ENCODE measurements at places on chromosomes 11 and 22.
A peak's percentile ranks its signal among the peaks of the same experiment; 100 is the strongest.

GRCh38 chr11:31913985-31914384, 102.9 kb upstream of the PAX6 start:
- no peak for DNase-seq

GRCh38 chr22:17496841-17497240, 66.5 kb upstream of the SLC25A18 start:
- DNase-seq, result no peak

DNA sequence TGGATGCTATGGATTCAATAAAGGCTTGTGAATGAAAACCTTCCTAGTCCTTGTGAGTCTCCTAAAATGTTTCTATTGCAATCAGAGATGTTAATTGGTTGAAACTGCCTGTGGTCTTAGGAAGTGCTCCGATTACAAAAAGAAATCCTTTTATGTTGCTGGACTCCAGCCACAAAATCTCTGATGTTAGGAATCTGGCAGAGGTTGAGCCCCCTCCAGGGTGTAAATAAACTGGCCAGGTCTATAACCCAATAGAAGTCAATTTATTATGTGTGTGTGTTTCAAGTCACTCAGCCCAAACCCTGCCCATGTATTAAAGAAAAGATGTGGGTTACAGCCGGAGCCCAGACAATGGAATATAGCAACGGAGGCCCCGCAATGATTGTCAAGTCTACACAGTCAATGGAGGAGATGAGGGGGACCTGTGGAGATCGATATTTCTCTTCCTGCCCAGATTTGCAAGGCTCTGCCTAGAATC, 218.1 kb upstream of the SORL1-AS1 start:
- DNase-seq, result no peak

- DNase-seq, result no peak
Observed at GRCh38 chr11:65849771-65850216, 8.2 kb downstream of the CFL1 start.

- DNase-seq, result no peak
Observed at GRCh38 chr22:40635940-40636379, 559 bp downstream of the MRTFA start.

DNA sequence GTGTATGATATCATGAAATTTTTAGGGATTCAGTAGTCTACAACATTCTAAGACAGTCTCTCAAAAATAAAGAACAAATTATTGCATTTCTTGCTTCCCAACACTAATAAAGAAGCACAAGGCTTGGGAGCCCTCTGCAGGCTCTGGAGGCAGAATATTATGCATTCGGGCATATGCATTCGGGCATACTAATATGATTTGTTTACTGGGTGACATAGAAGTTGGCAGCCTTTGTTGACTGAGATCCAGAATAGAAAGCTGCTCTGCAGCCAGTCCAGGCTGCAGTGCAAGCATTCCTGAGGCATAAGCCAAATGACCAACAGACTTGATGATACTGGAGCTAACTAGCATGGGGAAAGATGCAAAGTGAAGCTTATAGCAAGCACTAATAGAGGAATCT, 945.5 kb downstream of the OPCML start:
- no peak for DNase-seq

DNA sequence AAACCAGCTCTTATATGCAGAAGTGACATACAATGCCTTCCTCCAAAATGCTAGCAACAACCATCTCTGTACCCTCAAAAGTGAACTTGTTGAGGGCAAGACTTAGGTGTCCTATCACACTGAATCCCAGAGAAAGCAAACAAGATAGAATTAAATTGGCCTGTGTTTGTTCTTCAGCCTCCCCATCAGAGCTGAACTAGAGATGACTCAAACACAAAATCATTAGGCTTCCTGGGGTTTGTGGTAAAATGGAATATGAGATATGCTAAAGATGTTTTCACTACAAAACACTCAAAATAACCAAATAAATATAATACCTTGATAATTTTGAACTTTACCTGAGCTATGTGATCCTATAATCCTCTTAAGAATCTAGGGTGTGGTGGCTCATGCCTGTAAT, 31.6 kb downstream of the ZNF214 start:
- no peak for DNase-seq

- no peak for DNase-seq
Observed at GRCh38 chr11:13222285-13222684, 55.3 kb upstream of the BMAL1 start.

DNA sequence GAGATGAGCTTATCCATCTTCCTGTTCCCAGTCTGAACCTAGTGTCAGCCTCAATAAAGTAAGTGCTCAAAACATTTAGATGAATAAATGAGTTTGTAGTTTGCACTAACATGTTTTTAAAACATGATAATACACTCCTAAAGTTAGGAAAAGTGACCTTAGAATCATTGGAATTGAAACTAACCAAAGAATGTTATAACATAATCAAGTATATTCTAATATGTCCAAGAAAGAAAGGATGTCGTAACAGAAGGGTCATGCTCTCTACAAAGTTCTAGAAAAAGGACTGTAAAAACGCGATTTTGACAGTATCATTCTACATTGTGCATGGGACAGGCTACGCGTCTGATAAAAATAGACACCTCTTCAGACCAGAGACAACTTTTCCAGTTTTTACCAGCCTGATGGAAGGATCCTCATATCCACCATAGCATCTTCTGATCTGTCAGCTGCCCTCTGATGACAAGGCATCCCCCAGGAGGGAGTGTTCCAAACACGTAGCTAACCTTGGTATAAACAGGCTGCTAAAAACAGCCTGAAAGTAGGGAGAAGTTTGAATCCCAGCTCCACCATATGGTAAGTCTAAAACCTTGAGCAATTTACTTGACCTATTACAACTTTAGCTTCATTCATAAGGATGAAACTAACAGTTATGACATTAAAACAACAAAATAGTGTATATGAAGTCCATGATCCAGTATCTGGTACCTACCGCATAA, 30.2 kb downstream of the CLMP start:
- DNase-seq, result no peak

- no peak for DNase-seq
Observed at GRCh38 chr11:74442636-74443035, 24.7 kb downstream of the KCNE3 start.

GRCh38 chr22:18057568-18058209, 20.1 kb upstream of the PEX26 start:
- no peak for DNase-seq

DNA sequence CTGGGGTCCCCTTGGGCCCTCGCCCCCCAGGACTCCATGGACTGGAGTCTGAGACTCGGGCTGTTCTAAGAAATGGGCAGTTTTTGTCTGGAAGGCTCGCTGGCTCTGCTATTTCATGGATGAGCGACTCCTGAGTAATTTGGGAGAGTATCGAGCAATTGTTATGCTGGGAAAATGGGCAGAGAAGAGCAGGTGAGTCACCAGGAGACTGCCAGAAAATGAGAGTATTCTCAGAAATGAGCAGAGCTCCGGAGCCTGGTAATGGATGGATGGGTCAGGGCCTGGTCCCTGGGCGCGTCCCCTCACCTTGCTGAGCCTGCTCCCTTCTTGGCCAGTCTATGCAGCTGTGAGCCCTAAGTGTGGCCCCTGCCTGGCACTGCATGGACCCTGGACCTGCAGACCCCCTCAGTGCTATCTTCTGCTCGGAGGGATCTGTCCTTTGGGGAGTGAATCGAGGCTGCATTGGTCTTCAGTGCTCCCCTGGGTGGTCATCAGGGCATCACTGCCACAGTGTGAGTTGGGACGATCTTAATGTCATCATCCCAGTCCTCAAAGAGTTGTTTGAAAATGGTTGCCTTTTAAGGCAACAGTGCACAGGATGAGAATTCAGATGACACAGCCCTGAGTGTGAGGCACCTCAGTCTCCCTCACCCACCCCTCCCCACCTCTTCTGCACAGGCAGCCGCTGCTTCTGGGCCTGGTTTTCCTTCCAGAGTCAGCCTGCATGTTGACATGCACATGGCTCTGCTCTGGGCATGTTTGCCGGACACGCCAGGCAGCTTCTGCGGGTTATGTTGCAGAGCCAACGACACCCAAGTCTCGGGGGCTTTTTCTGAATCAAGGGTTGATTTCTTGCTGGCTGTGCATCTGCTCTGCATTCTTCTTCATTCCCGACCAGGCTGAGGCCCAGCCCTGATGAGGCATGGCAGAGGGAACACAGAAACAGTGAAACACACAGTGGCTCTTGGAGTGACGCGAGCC, 519.0 kb downstream of the TBC1D22A start:
- no peak for DNase-seq

- DNase-seq, result no peak
Observed at GRCh38 chr11:44613153-44613552, 47.7 kb downstream of the CD82 start.

GRCh38 chr11:34788642-34789041, 127.5 kb downstream of the APIP start:
- no peak for DNase-seq

DNA sequence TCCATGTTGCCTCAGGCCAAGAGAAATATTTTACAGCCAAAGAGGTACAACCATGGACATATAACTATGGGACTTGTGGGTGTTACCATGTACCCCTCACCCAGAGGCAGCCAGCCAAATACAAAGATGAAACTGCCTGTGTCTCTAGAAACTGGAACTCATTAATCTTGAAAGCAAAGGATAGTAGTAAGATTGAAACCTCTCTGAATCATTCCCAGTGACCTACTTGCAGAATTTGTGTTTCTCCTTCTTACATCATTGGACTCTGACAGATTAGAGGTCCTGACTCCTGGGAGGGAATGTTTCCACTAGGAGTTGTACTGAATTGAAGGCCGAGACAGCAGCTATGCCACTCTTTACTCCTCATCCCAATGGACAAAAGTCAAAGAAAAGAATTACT, 257.4 kb upstream of the UBASH3B start:
- no peak for DNase-seq

DNA sequence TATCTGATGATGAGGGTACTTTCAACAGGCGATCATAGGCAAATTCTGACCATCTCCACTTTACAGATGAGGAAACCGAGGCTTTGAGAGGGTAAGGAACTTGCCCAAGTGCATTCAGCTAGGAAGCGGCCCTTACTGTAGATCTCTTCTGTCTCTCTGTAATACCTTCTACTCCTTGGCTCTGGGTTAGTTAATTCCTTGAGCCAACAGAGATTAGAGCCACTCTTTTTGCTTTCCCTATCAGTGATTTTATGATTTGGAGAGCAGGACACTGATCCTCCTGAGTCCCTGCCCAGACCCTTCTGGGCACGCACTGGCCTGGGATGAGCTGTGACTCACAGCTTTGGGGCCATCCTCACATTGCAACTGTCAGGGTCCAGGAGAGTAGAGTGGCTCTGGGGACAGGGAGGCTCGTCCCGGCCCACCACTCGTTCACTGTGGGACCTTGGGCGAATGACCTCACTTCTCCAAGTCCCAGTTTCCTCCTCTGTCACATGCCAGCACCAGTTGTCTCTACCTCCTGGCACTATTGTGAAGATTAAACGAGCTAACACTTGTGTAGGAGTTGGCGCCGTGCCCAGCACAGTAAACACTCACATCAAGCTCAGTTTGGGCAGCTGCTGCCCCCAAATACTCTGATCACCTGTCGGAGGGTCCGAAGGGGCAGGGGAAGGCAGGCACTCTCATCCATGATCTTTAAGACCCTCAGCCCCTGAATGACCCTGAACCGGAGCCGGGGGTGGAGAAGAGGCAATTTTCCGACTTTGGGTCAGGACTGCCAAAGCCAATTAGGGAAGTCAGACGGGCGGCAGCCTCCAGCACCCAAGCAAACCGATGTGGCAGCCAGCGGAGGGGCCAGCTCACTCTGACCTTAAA, 235.0 kb downstream of the MIAT start:
- no peak for DNase-seq

DNA sequence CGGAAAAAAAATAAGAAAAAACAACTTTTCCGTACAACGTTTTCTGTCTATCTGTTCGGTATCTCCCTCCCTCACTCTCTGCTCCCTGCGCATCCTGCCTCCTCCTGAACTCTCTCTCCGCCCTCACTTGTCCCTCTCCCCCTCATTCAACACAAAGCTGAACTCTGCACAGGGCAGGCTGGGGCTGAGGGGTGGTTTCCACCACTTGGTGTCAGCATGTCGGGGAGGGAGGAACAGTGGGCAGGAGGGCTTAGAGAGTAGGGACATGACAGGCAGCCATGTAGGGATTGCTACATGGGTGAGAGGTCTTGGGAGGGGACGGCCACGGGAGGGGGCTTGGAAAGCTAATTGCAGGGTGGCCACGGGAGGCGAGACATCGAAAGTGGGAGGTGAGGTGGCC, 17.6 kb downstream of the SLC22A12 start:
- DNase-seq, result peak; percentile 39

GRCh38 chr11:44607319-44607962, 42.0 kb downstream of the CD82 start:
- DNase-seq, result peak; percentile 23

DNA sequence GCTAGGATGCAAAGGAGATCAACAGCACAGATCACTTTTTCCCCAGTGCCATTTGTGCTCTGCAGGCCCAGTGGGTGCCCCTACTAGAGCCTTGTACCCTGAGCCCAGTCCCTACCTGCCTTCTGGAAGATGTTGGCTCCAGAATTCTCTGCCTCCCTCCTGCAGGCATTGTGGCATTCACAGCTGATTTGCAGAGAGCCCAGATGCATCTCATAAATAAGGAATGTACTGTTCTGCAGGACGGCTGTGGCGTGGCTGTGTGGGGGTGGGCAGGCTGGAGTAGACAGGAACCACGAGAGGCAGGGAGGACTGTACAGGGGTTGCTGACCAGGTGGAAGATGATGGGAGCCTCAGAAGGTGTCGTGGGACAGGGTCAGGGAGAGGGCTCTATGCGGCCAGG, 11.2 kb upstream of the MIAT start:
- DNase-seq, result no peak

DNA sequence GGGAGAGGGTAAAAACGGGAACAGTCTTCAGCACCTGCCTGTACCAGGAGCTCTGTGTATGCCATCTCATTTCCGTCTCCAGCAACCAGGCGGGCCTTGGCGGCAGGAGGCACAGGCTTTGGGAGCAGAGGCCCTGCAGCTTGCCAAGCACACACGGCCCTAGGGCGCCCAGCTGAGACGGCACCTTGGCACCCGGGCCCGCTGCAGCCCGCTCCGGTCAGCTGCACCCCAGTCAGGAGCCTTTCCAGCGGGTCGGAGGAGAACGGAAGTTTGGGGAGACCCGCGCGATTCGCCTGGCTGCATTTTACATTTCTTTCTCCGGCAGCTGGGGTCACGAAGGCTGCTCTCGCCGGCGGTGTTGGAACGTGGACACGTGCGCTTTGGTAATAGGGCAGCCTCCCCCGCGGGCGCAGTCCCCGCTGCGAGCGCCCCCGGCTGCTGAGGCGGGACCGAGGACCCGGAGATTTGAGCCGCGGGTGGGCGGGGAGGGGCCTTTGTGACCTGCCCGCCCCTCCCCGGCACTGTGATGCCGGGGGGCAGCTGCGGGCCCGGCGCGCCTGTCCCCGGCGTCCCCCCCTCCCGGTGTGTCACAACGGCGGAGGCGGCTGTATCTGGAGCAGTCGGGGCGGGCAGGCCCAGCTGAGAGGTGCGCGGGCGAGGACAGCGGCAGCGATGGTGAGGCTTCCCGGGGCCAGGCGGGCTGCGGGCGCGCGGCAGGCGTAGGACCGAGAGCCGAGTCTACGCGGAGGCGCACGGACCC, at the start of gene TUBA8:
TSS of gene TUBA8 (plus strand) at position 616 of the 760 bp plus-strand sequence. CDS start at position 673, 57 bp downstream.
- DNase-seq, result peak; percentile 75
